ENCODE measurements at places on chromosomes 3 and 15.
A peak's percentile ranks its signal among the peaks of the same experiment; 100 is the strongest.

GRCh38 chr15:26231096-26231495, 368.0 kb upstream of the ATP10A start:
- no peak for DNase-seq

DNA sequence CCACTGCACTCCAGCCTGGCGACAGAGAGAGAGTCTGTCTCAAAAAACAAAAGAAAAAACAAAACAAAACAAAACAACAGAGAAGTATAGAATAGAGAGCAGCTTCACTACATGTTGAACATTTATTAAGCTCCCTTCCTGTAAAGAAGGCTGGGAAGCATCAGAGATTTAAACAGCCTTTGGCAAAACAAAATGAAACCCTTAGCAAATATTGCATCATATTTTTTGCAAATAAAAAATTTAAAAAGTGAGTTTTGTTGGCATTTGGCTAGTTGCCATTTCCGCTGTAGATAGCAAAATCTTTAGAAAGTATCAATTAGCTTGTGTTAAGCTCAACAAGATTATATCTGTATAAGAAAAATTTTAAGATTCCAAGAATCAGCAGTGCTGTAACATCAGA, 151.2 kb downstream of the SERPINI1 start:
- no peak for DNase-seq

- no peak for DNase-seq
Measured at GRCh38 chr3:108051005-108051404, 39.8 kb downstream of the CD47 start.

DNA sequence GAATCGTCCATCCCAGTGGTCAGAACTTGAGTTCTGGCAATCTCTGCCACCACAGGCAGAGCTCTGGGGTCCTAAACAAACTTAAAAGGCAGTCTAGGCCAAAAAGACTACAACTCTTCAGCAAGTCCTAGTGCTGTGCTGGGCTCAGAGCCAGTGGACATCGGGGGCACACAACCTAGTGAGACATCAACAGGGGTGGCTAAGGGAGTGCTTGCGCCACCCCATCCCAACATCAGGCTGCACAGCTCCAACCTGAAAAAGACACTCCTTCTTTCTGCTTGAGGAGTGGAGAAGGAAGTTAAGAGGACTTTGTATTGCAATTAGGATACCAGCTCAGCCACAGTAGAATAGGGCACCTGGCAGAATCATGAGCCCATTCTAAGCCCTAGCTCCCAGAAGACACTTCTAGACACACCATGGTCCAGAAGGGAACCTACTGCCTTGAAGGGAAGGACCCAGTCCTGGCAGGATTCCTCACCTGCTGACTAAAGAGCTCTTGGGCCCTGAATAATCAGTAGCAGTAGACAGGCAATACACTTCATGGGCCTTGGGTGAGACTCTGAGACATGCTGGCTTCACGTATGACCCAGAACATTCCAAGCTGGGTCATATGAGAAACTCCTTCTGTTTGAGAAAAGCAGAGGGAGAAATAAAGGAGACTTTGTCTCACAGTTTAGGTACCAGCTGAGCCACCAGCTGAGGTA, 72.0 kb downstream of the TFDP2 start:
- DNase-seq: no peak

DNA sequence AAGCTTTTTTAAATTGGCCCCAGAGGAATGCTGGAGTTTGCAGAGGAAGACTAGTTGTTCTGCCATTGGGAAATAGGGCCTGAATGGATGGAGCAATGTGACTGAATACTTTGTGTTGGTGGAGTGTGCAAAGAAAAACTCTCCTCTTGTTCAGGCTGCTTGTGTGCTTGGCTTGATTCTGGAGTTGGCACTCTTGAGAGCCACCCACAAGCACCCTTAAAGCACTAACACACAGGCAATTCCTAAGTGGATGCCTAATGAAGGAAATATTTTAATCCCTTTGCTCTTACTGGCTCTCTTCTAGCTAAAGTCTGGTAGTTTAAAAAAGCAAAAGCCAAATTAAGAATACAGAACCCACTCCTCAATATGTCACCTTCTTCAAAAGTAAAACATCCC, 304.4 kb upstream of the C2CD4B start:
- no peak for DNase-seq

- peak; percentile 94 for DNase-seq
Measured at GRCh38 chr3:195697582-195698324, 23.0 kb upstream of the MUC20 start.

DNA sequence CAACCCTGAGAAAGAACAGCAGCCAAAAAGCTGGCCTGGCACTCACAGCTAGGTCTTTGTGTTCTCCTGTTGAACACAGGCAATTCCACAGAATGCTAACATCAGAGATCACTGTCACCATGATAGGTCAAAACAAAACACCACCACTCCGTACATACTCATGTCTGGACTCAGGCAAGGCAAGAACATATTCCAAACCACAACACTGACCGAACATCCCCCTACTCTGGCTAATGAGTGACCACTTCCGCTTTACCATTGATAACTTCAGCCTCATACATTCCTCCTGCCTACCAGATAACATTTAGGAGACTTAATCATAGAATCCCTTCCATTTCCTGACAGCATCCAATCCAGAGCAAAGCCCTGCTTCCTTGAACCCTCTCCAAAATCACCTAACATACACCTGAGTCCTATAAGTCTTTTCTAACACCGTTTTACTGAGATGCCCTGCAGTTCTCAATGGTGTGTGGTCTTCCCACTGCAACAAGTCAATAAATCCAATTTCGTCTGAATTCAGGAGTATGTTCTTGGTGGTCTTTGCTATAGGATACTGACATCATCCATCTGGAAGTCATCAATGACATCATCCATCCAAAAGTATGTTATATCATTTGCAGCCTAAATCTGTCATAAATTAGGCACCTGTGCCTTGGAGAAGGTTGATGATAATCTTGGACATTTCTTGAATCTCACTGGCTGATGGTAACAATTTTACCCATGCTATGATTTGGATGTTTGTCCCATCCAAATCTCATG, 23.7 kb downstream of the RIOX2 start:
- no peak for DNase-seq

DNA sequence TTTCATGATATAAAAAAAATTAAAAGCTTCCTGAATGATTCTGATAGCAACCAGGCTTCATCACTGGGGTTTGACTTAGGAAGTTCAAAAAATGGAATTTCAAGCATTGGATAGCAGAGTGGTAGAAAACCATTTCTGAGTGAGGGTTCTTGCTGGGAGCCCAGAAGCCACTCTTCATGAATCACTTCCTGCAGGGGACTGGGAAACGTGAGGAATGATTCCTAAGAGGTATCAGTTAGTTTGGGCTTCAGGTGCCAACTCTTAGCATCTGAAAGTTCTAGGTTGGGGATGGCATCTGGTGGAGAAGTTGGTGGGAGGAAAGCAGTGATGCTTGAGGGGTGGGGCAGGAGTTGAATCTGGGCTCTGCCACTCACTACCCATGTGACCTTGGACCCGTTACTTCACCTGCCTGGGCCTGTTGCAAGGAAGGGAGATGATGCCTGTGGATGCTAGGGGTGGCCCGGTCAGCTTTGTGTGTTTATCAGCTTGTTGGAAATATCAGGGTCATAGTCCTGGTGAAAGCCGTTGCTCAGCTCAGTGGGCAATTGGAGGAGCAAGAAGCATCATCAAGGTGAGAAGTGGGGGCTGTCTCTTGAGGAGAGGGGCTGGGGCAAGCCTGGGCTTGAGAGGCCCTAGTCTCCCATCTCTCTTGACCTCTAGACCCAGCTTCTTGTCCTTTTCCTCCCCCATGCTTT, 37.0 kb upstream of the TNFAIP8L3 start:
- no peak for DNase-seq

DNA sequence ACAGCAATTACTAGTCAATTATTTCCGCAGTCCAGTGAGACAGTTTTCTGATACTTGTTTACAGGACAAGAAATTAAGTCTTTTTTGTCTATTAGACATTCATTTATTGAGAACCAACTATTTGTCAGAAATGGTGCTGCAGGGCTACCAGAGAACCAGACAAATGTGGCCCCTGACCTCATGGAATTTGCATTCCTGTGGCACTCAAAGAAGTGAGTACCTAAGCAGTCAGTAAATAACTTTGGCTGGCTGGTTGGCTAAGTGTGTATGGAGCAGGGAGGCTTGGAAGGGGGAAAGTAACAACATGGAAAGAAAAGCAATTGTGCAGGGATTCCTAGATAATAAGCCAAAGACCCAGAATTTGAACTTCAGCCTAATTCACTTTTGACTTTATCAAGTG, 837.0 kb upstream of the CFAP20DC start:
- DNase-seq: no peak

- DNase-seq: no peak
Measured at GRCh38 chr15:89526601-89527441, 30.4 kb upstream of the RHCG start.

DNA sequence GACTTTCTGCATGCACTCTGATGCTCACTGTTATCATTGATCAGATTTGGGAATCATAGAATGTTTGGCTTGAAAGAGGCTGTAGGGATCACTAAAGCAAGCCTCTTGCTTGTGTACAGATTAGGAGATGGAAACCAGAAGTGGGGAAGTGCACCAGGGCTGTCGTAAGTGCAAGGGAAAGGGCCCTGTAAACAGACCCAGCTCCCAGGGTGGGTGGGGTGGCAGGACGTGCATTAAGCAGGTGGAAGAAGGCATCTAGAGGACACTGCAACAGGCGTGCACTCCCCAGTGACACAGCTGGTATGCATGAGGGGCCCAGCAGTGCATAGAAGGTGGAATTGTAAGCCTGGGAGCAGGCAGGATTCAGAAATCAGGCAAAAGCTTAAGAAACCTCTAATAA, 58.0 kb upstream of the SLC7A14 start:
- no peak for DNase-seq

GRCh38 chr3:189233225-189233858, 61.6 kb downstream of the TPRG1 start:
- DNase-seq: peak; percentile 62

DNA sequence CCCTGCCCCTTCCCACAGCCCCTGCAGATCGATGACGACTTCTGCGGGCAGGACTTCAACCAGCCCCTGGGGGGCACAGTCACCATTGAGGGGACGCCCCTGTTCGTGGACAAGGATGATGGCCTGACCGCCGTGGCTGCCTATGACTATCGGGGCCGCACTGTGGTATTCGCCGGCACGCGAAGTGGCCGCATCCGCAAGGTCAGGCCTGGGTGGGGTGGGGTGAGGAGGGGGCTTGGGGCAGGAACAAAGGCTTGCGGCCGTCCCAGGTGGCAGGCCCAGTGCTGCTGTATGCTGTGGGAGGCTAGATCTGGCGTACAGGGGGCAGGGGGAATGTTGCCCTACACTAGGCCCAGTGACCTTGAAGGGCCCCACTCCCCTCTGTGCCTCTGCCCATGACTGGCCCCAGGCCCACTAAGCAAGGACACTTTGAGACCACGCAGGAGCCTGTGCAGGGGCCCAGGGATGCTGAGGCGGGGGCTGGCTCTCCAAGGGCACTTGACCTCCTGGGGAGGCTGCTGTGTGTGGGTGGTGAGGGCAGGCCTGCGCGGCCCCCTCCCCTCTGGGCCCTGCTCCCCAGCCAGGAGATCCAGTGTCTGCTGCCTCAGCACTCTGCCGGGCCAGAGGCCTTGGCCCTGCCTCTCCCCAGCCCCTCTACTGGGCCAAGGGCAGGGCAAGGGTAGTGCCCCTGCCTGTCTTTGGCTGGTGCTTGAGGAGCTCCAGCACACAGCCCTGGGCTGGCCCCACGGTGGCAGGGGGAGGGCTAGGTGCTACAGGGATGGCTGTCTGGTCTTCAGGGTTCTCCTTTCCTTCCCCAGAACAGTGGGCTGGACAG, 8.7 kb downstream of the PLXNA1 start:
- no peak for DNase-seq

DNA sequence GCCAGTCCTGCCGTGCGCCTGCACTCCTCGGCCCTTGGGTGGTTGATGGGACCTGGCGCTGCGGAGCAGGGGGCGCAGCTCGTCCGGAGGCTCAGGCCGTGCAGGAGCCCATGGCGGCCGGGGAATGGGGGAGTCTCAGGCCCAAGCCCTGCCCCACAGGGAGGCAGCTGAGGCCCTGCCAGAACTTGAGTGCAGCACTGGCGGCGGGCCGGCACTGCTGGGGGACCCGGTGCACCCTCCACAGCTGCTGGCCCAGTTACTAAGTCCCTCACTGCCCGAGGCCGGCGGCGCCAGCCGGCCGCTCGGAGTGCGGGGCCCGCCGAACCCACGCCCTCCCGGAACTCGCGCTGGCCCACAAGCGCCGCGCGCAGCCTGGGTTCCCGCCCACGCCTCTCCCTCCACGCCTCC, 190.9 kb upstream of the MME start:
- DNase-seq: no peak

- no peak for DNase-seq
Measured at GRCh38 chr15:96891046-96891445, 560.5 kb downstream of the NR2F2 start.

DNA sequence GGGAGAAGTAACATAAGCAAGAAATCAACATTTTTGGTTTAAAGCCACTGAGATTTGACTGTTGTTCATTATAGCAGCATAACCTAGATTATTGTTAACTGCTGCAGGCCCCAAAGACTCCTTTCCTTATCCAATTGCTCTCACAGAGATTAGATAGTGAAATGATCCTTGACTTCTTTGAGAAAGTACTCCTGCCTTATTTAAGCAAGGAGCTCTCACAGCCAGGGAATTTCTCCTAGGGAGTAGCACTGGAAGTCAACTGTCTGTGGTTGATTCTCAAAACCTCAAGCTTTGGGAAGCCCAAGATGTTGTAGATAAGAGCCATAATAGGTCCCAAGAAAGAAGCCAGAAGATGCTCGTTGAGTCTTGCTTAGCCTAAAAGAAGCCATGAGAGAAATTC, 151.8 kb upstream of the TSC22D2 start:
- DNase-seq: no peak

- DNase-seq: no peak
Measured at GRCh38 chr15:66623801-66624453, 58.1 kb upstream of the LCTL start.

GRCh38 chr15:95653361-95653805, 677.1 kb upstream of the NR2F2 start:
- DNase-seq: no peak

DNA sequence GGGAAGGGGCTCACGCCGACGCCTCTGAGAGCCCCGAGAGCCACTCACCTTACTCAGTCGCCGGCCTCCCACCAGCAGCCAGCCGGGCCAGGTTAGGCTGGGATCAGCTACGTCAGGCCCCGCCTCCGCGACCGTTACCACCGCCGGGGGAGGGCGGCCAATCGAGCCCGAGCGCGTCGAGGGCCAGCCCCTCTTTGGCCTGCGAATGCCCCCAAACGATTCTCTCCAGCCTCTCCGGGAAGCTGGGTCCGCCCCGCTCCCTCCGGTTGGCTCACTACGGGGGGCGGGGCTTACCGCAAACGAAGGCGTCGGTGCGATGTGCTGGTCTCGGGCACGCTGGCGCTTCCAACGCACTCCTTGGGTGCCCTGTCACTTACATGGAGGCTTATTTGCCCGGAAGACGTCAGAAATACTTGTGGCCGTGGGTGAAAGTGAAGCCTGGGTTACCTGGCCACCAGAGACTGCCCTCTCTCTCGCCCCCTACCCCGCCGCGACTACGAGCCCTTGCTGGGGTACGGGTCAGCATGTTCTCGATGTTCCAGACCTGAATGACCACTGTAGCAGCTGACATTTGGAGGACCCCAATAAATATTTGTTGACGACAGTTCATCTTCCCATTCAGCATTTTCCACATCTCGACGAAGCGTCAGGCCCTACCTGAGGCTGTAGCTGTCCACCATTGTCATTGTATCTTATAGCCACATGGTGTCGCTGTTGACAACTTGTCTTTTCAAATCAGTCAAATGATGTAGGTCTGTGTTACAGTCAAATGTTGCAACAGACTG, at the start of gene CEP70:
Gene CEP70, minus strand, starts transcription at position 111 of the 785 bp plus-strand sequence. CDS start 21,333 bp downstream, outside the sequence.
- DNase-seq: peak; percentile 94

- no peak for DNase-seq
Measured at GRCh38 chr15:70030851-70031250, 66.9 kb downstream of the TLE3 start.

All from AG08396 (cell line).